DMS79 treated with DMSO at 0.1 percent for 48 hours (cell line): ENCODE measurements at places on chromosomes 13 and 19.

GRCh38 chr19:33114312-33114711, 17.6 kb upstream of the WDR88 start:
- DNase-seq: no peak

- no peak for DNase-seq
Observed at GRCh38 chr13:80400164-80400864, 59.4 kb upstream of the SPRY2 start.

- no peak for DNase-seq
Observed at GRCh38 chr13:89980896-89981295, 1366.6 kb upstream of the MIR17HG start.

GRCh38 chr13:96821381-96821780, 172.9 kb downstream of the OXGR1 start:
- no peak for DNase-seq

DNA sequence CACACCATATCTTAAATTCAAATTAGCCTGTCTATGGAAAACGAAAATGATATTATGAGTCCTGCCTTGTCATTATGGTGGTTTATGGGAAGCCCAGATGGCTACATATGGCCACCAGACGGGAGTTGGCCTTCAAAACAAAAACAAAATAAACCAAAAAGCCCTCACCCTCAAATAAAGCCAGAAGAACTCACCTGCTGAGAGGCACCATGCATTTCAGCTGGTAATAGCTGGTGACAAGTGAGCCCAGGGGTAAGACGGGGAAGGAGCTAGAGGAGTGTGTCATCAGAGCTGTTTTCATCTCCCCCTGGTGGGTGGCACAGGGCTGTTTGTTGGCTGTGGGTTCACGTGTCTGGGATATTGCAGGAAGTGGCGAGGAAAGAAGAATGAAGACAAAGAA, 152.9 kb downstream of the EFNB2 start:
- no peak for DNase-seq

DNA sequence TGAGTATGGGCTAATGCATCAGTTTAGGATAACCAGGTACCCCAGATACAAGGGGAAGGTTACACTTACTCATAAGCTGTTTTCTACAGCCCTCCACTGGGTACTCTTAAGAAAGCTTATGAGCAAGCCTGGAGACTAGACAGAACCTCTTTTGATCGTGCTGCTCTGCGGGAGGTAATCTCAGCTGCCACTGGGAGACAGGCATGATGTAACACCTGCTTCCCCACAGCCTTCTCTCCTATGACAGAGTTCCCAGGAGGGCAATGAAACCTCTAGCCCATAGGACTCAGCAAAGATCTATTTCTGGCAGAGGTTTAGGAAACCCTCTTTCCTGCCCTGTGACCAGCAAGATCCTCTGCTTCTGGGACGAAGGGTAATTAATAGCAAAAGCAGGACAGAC, 65.6 kb downstream of the WASF3 start:
- DNase-seq: no peak

DNA sequence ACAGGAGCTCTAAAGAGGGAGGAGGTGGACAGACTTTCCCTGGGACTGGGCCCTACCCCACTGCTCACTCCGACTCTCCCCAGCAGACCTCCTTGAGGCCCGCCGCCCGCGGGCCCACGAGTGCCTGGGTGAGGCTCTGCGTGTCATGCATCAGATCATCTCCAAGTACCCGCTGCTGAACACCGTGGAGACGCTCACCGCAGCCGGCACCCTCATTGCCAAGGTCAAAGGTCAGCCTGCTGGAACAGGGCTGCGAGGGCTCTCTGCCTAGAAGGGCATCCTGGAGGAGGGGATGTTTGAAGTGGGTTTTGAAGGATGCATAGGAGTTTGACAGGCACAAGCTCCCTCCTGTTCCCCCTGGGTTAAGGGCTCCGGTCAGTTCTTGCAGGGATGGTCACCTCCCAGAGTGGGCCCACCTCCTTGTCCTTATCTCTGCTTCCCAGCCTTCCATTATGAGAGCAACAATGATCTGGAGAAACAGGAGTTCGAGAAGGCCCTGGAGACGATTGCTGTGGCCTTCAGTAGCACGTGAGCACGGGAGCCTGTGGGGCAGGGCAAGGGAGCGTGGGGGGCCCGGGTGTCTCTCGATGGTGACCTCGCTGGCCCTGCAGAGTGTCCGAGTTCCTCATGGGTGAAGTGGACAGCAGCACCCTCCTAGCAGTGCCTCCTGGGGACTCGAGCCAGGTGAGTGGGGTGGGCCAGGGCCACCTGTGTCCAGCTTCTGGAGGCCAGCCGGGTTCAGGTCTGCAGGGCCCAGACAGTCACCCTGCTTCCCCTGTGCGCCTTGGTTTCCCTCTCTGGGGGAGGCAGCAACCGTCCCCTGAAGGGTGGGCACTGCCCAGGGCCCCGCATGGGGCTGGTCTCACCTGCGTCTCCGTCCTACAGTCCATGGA, 6.3 kb downstream of the ARHGAP45 start:
- DNase-seq: no peak

DNA sequence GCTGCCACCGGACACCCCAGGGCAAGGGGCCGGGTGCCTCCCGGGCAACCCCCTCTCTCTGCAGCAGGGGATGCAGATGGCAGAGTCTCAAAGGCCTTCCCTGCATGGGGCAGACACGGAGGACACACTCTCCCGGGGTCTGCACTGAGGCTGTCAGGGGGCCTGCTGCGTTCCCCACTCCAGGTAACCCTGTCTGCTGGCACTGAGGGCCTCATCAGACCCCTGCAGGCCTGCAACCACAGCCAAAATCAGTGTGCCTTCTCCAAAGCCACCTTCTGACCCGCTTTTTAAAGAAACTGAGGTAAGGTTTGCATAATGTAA, 93.9 kb downstream of the GNG7 start:
- DNase-seq: no peak

DNA sequence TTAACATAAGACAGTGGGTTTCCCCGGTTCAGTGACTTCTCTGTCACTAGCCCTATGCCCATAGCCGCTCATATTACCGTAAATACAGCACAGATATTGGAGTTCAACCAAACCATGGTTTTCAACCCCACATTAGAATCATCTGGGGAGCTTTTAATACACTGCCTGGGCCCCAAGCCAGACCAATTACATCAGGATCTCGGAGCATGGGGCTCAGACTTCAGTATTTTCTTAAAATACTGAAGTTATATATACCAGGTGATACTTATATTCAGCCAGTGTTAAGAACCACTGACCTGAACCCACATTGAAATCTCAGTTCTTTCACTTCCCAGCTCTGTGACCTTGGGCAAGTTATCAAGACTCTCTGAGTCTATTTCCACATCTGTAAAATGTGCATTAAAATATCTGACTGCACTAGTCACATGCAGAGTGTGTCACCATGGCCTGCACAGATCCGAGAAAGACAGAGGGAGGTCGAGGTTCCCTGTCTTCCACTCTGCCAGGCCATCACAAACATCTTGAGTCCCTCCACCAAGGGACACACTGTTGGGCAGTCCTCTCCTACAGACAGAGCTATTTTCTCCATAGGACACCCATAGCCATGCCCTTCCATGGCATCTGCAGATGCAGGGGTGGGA, 32.2 kb upstream of the IPO5 start:
- DNase-seq: no peak

- DNase-seq: no peak
Observed at GRCh38 chr13:101242720-101243119, 173.6 kb downstream of the NALCN start.

- DNase-seq: no peak
Observed at GRCh38 chr19:16892436-16892835, 3.6 kb downstream of the F2RL3 start.

GRCh38 chr19:2719920-2720776, 1.0 kb downstream of the DIRAS1 start:
- no peak for DNase-seq

DNA sequence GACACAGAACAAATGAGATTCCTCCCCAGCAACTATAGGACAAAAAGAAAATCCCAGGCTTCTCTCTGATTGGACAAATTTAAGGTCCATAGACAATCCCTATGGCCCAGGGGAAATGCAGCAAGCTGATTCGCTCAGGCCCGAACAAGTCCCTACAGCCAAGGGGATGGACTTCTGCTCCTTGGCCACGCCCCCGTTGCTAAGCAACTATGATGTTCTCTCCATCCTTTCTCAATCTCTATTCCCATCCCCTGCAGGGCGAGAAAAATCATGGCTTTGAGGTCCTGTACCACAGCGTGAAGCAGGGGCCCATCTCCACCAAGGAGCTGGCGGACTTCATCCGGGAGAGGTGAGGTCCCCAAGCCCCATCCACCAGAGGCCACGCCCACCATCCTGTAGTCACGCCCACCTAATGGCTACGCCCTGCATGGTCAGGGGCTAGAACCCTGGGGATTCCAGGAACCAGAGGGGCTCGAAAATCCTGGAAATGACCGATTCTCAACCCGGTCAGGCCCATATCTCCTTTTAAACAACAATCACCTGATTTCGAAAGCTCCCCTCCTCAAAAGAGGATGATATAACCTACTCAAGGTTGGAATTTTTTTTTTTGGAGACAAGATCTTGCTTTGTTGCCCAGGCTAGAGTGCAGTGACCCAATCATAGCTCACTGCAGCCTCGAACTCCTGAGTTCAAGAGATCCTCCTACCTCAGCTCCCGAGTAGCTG, 11.4 kb downstream of the FCHO1 start:
- DNase-seq: no peak
